ENCODE measurements at places on chromosomes 4 and X.

DNA sequence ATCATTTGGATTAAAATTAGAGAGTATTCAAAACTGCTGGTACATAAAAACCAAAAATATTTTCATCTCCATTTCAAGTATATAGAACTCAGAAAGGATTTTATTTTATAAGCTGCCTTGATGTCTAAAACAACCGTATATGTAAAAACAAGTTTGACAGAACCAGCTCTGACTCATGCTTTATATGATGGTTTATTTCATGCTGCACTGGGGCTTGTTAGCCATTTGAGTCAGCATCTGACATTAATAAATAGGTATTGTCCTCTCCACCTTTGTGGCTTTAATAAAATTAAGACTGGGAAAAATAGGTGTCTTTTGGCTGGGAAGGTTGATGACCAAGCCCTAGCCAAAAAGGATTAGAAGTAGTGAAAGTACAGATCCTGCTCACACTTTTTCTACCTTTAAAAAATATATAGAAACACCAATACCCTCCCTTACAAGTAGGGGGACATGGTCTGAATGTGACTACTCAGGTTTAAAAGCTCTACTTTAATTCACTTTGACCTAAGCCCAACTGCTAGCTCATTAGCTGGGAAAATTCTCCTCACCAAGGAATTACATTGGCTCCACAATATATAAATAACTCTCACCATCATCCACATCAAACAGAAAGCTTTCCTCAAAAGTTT is 228.1 kb downstream of the ADAMTS3 start:
- DNase-seq: no peak

DNA sequence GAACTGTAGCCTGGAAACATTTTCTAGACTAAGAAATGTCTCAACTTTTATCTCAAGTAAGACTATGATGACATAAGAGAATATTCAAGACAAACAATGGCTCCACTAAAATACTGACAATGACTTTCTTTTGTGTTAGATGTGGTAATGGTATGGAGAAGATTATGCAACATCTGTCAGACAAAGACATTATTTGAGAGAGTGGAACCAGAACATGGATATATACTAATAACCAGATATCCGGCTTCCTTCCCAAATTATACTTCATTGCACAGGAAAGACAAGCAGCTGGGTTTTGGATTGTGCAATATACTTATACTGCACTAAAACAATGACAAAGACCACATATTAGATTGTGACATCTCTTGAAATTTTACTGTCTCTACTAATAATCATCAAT is 290.8 kb upstream of the GIMD1 start:
- no peak for DNase-seq

DNA sequence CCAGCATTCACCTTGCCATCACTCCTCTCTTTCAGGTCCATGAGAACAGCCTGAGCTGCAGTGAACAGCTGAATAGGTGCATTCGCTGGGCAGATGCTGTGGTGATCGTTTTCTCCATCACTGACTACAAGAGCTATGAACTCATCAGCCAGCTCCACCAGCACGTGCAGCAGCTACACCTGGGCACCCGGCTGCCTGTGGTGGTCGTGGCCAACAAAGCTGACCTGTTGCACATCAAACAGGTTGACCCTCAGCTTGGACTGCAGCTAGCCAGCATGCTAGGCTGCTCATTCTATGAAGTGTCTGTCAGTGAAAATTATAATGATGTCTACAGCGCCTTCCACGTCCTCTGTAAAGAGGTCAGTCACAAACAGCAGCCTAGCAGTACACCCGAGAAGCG is 3.2 kb downstream of the RASL11B start:
- DNase-seq: no peak

GRCh38 chr4:133129237-133129636 is 19.9 kb upstream of the PCDH10 start:
- DNase-seq: no peak

GRCh38 chr4:123628288-123628687 is 231.7 kb downstream of the SPRY1 start:
- DNase-seq: no peak

DNA sequence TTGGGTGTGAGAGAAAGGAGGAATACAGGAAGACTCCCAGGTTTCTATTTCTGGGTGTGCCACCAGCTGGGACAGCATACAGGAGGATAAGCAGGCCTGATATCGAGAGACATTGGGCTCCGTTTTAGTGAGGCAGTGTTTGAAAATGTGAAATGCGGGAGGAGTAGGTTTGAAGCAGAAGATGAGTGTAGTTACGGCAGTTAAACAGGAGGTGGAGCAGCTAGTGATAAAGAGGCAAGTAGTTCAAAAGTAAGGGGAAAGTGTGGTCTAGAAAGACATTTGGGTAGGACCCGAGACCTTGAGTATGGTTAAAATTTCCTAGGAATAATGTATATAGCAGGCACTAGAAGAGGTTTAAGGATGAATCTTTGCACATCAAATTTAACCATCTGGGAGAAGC is 42.4 kb downstream of the DCUN1D4 start:
- no peak for DNase-seq

DNA sequence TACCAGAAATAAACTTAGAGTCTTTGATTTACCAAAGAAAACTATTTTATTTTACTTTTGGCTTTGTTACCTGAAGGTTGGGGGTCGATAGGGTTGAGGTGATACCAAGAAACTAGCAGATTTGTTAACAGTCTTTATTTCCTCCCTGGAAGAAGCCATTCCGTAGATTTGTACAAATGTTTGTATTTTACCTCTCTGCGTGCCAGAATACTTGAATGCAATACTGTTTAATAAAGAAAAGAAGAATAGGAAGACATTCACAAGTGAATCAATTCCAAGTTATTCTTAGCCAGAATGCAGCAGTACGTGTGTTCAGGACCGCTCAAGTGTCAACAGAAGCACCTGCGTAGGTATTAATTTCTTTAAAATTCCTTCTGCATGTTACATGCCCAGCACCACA is 260.3 kb upstream of the TENM3 start:
- no peak for DNase-seq

GRCh38 chr4:101191302-101192098 is 155.8 kb downstream of the PPP3CA start:
- no peak for DNase-seq

DNA sequence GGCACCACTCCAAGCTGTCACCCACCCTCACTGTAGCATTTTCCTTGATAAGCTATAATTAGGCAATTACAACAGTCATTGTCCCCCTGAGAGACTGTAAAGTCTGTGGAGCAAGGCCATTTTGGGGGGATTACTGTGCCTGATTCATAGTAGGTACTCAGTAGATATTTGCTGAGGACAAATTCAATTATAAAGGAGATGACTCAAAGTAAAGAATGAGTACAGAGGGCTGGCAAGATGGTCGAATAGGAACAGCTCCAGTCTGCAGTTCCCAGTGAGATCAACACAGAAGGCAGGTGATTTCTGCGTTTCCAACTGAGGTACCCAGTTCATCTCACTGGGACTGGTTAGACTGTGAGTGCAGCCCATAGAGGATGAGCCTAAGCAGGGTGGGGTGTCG is 42.0 kb downstream of the MAOB start:
- DNase-seq: no peak

GRCh38 chr4:113173793-113174264 is 124.4 kb downstream of the ANK2 start:
- DNase-seq: no peak

DNA sequence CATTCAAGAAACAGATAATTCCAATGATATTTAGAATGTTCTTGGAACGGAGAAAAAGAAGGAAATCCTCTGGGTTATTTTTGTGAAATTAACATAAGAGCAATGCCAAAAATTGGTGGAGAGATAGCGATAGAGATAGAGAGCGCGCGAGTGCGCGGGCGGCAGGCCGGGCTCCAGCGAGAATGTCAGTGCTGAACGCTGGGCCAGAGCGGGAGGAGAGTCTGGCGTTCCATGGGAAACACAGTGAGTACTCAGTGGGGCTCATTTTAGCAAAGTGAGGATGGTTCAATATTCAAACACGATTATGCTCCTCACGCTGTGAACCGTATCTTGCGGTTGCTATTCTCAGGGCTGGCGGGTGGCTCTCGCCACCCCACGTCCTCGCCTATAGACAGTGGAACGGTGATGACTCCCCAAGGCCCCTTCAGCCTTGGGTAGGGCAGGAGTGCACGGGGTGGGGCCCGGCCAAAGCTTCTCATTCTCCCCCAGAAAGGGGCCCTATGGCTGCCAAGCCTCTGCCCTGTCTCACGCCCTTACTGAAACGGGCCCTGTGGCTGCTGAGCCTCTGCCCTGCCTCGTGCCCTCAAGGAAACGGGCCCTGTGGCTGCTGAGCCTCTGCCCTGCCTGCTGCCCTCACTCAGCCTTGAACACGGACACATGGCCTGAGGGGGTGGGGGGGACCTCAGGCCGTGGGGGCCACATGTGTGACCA is 16.9 kb downstream of the CPLX1 start:
- DNase-seq: no peak

Data from stimulated activated CD8-positive, alpha-beta memory T cell treated with anti-CD3 and anti-CD28 coated beads, Interleukin-15, amount 100 ng/mL, for 48 hours (primary cell).